LoVo (cell line): ENCODE measurements at places on chromosomes 4 and X.

GRCh38 chrX:104254442-104255115 lies at the start of gene ESX1:
ESX1 (minus strand) TSS chrX:104254933; CDS start chrX:104254849, 84 bp downstream.
- DNase-seq: no peak

DNA sequence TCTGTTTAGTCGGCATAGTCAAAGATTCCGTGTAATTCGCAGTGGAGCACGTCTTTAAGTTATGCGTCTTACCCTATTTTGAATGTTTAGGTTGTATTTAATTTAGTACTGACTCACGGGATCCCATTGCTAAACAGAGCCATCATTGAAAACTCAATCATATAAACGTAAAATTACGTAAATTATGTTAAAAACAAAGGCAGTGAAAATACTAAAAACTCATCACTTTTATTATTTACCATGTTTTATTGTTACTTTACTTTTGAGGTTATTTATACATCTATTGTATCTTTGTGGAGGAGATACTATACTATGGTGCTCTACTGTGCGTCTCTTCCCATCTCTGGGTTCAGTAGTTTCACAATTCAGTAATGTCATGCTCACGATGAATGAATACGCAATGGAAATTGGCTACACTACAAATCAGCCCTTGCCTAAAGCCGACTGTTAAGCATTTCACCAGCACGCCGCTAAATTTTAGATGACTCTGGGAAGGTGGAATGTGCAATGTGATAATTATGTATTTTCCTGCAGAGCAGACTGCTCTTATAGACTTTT lies 944 bp downstream of the FUNDC2 start:
- DNase-seq: peak; percentile 1

- DNase-seq: no peak
Measured at GRCh38 chr4:137299281-137299680, 233.0 kb downstream of the PCDH18 start.

- no peak for DNase-seq
Measured at GRCh38 chr4:112818594-112818965, 181.6 kb downstream of the LARP7 start.

GRCh38 chr4:176775338-176775737 lies 17.4 kb downstream of the VEGFC start:
- DNase-seq: no peak

GRCh38 chr4:3338976-3339531 lies 46.2 kb downstream of the RGS12 start:
- DNase-seq: no peak

GRCh38 chr4:101086801-101087586 lies 260.3 kb downstream of the PPP3CA start:
- no peak for DNase-seq
